ENCODE measurements at places on chromosomes 3 and 15.

DNA sequence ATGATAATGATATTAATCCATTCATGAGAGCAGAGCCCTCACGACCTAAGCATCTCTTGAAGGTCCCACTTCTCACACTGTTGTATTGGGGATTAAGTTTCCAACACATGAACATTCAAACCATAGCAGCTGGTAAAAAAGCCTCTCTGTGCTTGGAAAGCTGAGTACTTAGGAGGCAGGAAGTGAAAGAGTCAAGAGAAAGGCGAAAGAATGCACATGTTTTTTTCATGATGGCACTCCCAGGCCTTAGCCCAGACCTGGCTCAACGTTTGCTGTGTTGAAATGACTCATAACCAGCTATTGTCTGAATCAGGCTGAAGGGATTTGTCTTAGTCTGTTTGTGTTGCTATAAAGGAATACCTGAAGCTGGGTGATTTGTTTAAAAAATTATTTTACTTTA, 84.4 kb upstream of the RGMA start:
- DNase-seq = peak; percentile 83

GRCh38 chr3:50295553-50296431, 3.4 kb downstream of the HYAL3 start:
- no peak for DNase-seq

DNA sequence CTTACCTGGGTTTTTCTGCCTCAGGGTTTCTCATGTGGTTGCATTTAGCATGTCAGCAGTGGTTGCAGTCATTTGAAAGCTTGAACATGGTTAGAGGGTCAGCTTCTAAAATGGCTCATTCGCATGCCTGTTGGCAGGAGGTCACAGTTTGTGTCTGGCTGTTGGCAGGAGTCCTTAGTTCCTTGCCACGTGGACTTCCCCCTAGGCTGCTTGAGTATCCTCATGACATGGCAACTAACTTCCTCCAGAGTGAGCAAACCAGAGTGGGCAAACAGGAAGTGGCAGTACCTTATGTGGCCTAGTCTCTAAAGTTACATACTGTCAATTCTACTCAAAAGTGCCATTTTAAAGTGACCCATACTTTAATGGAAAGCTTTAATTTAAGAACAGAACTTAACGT, 3.4 kb upstream of the UNC13C start:
- DNase-seq = no peak

- no peak for DNase-seq
These were observed 76.0 kb downstream of the SSR3 start for GRCh38 chr3:156478891-156479290.

- DNase-seq = no peak
These were observed 14.8 kb upstream of the UBE2Q2 start for GRCh38 chr15:75828429-75828828.

- no peak for DNase-seq
These were observed 65.6 kb upstream of the SLC6A1 start for GRCh38 chr3:10926811-10927521.

DNA sequence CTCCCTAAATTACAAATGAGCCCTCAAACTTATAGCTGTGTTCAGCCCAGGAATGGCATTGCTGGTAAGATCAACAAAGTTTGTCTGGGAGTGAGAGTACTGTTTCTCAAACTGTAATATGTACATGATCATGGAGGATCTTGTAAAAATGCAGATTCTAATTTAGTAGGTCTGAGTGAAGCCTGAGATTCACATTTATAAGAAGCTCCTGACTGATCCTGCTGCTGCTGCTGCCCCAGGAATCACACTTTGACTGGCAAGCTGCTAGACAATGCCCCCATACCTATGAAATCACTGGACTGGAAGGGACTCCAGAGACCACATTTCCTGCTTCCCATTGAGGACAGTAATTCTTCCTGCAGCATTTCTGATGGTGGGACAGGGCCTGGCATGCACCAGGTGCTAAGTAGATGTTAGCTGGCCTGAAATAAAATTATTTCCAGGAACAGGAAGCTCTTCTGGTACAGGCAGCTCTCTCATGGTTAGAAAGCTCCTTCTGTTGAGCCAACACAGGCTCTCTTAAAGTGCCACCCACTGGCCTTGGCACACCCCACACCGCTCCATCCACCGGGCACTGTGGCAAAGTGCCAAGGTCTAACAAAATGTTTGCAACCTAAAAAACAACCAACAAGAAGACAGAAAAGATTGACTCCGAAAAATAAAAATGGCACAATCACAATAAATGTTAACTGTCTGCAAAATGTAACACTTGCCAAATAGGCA, 36.7 kb upstream of the ZNF710 start:
- no peak for DNase-seq

DNA sequence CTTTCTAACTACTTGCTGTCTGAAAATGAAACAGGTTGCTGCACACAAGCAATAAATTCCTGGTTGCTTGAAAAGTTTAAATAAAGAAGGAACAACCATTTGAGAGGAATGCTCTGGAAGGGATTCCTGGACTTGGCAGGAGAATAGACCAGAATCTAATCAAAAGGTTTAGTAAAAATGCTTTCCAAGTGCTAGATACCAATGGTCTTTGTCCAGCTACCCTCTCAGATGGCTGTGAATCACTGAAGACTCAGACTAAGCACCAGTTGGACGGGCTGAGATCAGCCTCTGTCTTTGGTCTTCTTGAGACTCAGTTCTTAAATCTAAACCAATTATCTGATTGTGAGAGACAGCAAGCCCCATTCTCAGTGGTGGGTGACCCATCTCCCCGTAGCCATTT, 27.7 kb upstream of the LPP start:
- DNase-seq = no peak

GRCh38 chr3:16028604-16029003, 145.9 kb upstream of the GALNT15 start:
- DNase-seq = peak; percentile 81

DNA sequence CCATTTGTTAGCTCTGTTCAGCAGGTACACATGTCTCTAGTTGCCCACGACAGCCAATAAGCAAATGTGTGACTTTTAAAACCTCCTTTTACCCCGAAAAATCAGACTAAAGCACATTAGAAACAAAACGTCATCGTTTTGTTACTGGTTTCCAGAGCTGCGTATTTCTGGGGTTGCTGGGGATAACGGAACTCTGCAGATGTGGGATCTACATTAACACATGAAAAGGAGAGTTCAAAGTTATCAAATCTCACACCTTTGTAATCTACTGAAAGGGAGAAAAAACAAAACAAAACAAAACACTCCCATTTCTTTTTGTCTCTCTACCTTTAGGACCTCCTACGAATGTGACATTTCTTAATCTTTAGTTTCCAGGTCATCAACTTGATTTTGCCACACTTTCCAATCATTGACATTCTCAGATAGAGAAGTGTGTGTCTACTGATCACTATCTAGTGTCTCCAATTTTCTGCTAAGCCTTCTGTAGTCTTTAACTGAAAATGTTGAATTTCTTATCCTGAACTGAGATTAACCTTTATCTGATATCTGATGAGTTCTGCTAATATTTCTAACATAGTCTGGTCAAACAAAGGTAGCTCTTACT, 93.0 kb upstream of the TSPAN3 start:
- no peak for DNase-seq

- no peak for DNase-seq
These were observed 13.6 kb downstream of the NISCH start for GRCh38 chr3:52469001-52469400.

DNA sequence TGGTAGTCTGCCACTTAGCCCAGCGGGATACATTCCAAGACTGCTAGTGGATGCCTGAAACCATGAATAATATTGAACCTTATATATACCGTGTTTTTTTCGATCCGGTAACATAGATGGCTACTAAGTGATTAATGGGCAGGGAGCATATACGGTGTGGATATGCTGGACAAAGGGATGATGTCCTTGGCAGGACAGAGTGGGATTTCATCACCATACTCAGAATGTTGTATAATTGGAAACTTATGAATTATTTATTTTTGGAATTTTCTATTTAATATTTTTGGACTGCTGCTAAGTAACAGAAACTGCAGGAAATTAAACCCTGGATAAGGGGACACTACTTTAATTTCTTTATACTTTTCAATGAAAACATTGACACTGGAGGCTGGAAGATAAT, 53.2 kb downstream of the ASTE1 start:
- DNase-seq = peak; percentile 29

DNA sequence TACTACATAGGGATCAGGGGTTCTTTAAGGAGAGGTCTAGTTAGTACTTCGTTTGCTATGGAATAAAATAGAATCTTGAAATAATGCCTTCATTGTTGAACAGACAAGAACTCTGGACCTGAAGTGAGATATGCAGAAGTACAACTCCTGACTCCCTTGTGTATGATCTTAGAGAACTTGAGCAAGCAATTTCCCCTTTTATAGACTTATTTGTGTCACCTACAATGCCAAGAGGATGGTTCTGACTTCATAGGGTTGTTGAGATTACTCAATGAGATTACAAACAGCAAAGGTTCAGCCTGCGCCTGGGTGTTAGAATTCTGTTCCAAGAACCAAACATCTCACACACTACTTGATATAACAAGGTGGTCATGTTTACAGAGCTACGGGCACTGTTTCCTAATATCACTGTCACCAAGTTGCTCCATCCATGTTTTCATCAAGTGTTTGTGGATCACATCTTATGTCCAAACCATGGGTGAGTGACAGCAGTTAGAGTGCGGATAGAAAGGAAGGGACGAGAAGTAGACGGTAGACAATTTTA, 76.7 kb upstream of the ADAMTS9 start:
- DNase-seq = no peak

DNA sequence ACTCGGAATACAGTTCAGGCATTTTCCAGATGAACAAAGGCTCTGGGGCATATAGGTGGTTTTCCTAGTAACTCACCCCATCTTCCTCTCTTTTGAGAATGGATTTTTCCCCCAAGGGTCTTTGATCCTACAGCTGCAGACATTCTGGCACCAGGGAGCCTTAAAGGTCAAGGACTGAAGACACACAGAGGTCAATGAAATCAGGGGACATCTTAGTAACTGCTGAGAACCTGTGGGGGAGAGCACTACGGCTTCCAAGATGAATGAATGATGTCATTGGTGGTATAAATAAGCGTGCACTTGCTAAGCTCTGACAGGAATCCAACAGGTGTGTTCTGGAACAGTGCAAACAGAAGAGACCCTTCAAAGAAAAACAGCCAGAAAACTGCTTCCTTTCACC, 36.3 kb downstream of the TMEM212 start:
- DNase-seq = no peak

DNA sequence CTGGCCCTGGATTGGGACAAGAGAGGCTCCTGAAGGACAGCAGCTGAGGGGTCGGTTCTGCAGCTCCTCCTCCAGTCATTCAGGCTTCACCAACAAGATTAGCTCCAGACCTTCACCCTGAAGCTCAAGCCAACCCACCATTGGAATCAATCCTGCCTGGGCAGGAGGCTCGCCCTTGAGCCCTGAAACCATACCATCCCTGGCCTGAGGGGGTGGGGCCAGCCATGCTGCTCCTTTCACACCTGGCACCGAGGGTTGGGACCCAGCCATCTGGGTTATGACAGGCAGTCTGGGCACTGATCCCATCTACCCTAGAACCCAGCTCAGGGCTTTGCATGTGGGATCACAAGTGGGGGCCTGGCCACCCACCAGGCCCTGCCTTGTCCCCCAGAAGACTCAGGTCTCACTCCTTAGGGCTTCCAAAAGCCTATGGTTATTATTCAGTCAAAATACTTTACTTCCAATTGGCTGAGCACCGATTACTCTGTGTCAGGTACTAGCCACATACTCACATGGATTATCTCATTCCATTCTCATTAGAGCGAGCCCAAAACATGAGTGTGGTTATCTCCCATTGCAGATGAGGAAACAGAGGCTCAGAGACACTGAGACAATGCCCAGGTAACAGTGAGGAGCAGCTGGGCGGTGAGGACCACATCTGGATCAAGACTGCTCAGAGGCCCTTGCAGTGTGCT, 3.1 kb downstream of the ABHD14B start:
- DNase-seq = no peak

DNA sequence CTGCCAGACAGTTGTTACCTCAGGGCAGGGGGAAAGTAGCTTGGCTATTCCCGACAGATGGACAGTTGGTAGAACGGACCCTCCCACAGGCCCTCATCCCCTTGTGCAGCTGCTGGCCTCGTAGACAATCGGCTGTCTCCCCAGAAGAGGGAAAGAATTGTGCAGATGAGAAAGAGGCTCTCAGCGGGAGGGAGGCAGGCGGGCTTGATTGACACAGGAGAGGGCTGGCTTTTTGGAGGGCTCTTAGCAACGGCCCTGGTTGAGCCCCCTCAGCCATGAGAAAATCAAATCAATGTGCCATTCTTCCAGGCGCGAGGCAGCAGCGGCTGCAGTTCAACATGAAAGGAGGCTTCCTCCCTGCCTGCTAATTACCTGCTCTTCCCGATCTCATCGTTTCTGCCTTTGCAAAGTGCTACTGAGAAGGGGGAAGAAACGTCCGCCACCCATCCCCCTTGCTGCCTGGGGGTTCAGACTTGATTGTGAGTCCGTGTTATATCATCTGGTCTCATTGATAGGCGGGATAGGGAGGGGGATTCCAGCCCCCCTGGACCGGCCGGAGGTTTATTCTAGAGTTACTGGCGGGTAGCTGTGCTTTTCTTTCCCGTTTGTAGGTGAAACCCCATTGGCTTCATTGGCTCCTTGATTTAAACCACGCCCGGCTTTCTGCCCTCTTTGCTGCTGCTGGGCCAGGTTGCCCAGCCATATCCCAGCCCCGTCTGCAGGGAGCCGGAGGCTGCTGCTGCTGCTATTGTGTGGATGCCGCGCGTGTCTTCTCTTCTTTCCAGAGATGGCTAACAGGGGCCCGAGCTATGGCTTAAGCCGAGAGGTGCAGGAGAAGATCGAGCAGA, at the start of gene TAGLN3:
TAGLN3 (plus strand) TSS at position 287 of the 848 bp plus-strand sequence; CDS start at position 788, 501 bp downstream.
- DNase-seq = peak; percentile 15

- DNase-seq = no peak
These were observed 333.4 kb upstream of the TBC1D5 start for GRCh38 chr3:18075799-18076198.

DNA sequence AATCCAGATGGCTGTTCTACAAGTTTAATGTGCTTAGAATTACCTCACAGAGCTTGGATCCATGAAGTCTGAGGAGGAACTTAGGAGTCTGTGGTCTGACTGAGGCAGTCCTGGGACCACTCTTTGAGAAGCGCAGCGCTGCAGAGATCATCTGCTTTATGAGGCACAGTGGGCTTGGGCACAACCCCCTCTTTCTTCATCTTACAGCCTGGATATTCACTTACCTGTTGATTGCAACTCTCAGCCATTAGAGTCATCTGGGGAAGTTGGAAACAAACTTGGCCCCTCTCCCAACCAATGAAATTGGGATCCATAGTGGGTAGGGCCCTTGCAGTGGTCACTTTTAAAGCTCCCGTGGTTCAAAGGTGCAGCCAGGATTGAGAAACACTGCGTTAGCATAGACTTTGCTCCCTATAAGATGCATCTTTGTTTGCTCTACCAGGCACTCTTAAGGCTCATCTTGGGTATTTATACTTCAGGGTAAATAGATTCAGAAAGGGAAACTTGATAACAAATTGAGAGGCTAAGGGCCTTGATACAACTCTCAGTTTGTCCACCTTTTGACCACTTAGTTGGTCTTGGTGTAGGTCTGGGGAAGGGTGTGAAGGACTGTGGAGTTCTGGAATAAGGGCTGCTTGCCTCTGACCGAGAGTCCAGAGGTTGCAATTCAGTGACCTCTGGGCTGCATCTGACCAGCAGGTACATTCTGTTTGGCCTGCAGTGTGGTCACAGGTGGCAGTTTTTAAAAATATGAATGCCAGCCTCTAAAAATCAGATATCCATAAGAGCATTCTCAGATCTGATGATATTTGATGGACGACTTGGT, 22.8 kb downstream of the FEM1B start:
- no peak for DNase-seq
